Stimulated activated CD4-positive, alpha-beta T cell treated with anti-CD3 and anti-CD28 coated beads, Interleukin-12 subunit alpha, Interleukin-12 subunit beta, amount 100 ng/mL, for 48 hours (primary cell): ENCODE measurements at places on chromosomes 6 and 20.

DNA sequence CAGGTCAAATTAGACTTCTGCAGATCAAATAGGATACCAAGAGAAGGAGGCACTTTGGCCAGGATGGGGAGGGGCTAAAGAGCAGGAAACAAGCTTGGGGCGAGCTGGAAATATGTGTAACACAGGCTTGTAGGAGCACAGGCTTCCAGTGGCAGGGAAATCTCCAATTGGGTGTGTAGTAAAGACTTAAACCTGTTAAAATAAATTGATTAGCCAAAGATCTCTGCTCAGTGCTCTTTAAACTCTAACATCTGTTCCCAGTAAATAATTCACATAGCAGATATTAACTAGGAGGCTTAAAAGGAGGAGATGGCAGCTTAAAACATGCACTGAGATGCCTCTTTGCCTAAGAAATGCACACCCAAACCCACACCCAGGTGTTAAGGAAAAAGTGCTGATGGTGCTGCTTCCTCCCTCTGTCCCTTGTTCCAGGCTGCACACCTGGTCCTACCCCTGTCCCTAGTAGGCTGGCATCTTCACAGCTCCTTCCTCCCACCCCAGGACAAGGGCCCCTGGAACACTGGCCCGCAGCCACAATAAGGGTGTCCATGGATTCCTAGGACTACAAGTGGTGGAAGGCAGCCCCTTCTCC, 93.5 kb upstream of the MLN start:
- no peak for DNase-seq

DNA sequence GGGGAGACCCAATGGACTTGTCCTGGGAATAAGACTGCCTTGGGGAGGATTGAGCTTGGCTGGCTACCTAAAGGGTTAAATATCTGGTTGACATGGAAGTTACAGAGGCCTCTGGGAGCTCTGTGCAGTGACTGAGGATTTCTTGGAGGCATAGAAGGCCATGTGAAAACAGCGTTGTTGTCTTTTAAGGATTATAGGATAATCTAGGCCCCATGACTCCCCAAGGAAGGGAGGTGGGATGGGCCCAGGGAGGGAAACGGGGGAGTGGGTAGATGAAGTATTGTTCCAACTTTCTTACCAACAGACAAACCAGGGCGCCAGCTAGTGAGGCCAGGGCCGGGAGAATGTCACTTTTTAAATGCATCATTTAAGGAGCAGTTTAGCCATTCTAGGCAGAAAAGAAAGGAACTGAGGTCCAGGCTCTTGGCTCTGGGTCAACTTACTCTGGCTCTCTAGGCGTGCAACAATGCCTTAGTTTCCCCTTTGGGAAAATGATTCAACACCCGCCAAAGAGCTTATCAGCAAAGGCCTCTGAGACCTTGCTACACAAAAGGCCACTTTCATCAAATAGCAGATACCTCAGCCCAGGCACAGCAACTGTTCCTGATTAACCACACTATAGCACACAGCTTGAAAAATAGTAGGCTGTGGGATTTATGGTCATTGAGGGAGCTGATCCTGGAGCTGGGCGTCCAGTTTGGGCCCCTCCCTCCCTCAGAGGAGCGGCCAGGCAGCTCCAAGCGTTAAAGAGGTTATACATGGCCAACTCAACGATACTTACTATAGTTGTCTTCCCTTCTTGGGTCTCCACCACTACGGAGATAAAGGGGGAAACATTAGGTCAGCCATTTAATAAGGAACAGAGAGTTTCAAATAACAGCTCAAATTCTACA, 7.0 kb downstream of the MRPS18A start:
- no peak for DNase-seq

DNA sequence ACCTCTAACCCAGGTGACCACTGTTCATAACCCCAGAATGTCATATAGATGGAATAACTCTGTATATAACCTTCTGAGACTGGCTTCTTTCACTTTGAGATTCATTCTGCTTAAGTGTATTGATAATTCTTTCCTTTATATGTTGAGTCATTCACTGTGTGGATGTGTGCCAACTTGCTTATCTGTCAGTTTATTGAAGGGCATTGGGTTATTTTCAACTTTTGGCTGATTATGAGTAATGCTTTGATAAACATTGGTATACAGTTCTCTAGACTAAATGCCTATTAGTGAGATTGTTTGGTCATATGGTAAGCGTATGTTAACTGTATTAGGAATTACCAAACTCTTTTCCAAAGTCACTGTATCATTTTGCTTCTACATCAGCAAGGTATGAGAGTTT, 453.4 kb upstream of the SPTLC3 start:
- DNase-seq, result no peak

- no peak for DNase-seq
Measured at GRCh38 chr20:14142171-14142570, 146.9 kb downstream of the MACROD2 start.

DNA sequence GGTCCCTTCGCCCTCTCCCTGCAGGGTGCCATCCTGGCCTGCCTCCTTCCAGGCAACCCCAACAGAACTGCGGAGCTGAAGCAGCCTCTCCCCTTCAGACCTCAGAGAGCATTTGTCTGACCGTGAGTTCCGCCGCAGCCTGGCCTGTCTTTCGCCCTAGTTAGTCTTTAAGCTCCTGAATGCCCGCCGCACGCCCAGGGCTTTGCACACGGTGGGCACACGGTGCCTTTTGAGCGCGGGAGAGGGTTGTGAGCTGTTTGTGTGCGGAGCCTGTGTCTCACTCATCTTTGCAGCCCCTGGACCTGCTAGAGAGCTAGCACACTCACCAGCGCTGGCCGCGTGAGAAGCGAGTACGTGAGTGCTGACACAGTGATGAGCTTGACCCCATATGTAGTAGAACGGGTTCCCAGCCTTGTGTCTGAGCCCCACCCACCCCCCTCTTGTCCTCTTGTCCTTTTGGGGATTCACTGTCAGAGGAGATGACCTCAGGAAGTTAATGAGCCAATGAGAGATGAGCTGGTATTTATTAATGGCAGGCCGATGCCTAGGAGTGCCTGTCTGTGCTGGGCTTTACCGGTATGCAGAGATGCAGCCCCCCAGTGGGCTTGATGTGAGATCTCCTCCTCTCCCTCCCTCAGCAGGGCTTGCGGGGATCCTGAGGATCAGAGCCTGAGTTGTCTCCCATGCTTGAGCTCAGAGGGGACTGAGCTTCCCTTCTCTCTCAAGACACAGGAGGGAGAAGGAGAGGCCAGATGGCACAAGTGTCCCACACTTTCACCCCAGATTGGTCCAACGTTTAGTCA, 249.2 kb downstream of the FARS2 start:
- DNase-seq, result no peak

DNA sequence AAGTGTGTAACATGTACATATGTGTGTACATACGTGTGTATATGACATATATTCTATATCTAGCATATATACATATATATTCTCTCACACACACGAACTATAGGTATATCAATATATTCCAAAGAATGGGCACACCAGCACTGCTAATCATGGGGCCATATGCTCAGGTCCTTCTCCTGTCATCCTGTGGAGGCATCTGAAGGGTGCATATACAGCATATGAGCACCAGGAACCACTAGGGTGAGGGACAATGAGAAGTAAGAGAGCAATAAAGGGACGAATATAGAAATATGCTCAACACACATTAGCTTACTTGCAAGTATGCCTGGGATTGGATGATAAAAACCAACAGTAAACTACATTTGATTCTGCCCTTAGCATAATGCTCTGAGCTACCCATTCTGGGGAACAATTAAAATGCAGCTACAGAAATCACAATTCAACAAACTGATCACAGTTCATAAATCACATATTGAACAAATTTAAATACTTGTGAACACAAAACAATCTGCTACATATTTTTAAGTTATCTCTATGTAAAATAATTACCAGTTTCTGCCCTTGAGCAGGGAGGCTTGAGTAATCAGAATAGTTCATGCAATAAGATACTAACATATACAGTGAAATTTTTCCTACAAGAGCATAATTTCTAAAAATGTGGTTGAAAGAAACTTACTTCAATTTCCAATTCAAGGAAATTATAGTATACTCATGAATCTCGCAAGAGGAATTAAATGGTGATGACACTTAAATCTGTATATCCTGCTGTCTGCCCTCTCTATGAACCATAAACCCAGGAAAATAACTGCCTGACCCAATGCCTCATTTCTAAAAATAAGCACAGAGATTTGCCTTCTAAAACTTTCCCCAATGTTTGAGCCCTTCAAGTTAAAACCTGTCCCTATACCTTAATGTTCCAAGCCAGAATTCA, 272.2 kb upstream of the THEMIS start:
- DNase-seq, result no peak
